ENCODE measurements at places on chromosomes 16 and 17.

DNA sequence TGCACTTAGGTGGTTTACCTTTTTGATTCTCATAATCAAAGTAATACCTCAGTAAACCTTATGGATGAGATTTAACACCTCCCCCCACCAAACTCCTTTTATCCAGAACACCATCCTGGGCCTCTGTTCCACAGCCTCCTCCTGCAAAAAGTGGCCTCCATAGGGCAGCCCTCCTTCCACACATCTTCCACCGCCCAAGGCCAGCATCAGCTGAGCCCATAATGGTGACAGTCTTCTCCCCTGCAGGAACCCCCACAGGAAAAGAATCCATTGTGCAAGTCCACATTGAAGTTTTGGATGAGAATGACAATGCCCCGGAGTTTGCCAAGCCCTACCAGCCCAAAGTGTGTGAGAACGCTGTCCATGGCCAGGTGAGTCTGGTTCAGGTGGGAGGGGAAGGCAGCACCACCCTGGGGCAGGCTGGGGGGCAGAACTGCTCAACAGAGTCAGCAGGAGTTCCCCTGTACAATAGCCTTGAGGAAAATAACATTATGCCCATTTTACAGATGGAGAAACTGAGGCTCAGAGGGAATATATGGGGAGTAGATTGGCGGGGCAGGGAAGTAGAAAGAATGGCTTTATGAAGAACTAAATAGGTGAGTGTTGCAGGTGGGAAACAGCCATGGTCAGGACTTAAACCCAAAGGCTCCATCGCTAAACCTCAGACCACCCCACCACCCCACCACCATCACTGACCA lies 29.2 kb upstream of the BEAN1 start:
- no peak for DNase-seq

- DNase-seq, result no peak
Observed at GRCh38 chr17:42830971-42831370, 2.2 kb upstream of the PSME3 start.

GRCh38 chr17:68292689-68293040 lies 1.4 kb downstream of the ARSG start:
- DNase-seq, result no peak

GRCh38 chr16:59190731-59191130 lies 456.6 kb upstream of the GOT2 start:
- no peak for DNase-seq

GRCh38 chr17:62119373-62119772 lies 54.3 kb upstream of the MED13 start:
- no peak for DNase-seq

DNA sequence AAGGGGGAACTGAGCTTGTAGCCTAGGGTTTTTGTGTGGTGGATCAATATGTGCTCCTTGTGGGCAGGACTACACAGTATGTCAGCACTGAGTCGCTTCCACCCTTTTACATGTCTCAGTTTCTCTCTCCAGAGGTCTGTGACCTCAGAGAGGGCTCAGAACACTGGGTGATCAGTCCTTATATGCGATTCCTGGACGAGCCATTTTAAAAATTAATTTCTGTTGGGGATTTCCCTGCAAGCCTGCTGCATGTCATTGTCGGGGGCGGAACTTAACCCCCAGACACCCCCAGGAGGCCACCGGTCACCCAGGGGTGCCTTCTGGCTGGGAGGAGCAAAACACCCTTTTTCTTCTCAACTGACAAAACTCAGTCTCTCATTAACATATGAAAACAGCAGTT lies 14.1 kb downstream of the DHRS7B start:
- no peak for DNase-seq

DNA sequence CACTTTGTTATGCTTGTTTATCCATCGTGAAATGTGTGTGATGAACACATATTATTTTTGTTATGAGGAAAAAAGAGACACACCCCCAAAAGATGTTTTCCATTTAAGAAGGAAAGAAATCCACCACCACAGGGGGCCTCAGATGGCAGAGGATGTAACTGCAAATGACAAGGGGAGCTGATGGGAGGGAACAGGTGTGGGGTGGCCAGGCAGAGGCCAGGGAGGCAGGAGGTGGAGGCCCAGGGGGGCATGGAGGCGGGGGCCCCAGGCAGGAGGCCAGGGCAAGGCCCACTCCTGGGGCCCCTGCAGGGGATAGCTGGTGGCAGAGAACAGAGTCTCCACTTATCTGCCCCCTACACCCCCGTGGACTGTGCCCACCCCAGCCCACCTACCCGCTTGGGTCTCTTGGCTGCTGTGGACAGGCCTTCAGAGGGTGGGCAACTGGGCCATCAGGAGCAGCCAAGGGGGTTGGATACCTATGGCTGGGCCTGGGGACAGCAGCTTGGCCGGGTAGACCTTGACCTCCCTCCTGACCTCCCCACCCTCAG lies 28.0 kb downstream of the PPL start:
- DNase-seq, result no peak

Data from RPMI8226 (cell line).